ENCODE measurements at places on chromosomes 5 and 9.

DNA sequence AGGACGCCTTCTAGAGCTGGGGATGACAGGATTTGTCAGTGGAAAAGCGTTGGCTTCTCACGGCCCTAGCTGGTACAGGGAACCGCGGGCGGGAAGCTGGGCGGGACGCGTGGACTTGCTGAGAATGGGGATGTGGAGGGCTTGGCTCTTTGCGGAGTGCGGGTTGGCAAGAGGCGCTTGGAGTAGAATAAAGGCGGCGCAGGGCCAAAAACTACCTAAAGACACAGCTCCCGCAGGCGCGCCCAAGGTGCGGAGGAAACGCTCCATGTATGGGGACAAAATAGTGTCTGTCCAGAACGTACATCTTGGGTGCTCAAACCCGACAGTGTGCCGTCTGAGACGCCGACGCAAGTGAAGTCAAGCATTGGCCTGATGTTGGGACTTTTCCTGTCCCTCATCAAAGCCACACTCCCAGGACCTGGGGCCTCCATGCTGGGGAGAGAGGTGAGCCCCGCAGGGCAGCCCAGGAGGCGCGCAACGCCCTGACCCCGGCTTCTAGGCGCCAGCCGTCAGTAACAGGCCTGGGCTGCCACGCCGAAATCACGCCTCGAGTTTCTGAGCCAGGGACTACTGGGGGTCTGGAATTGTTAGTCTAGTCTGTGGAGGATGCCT, 1.6 kb upstream of the NKX2-5 start:
- DNase-seq, result no peak

GRCh38 chr5:160643616-160644240, 208.3 kb downstream of the ATP10B start:
- no peak for DNase-seq

GRCh38 chr5:102911973-102912372, 156.9 kb downstream of the PAM start:
- DNase-seq, result no peak

DNA sequence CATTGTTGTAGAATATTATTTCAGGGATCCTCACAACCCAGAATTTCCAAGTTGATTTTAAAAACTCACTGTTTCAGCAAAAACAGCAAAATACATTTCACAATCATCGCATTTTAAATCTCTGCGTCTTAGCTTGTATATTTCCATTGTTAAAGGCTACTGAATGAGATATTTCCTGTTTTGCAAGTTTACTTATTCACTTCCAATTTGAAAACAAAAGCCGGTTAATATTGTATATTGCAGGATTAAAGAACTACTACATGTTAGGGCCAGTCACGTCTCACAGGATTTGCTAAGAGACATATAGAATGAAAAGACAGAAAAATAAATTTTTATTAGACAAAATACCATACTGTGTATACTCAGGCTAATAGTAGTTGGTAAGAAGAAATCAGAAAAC, 395.9 kb upstream of the CDH9 start:
- no peak for DNase-seq

GRCh38 chr9:99135456-99135855, 30.5 kb downstream of the TGFBR1 start:
- DNase-seq, result no peak

DNA sequence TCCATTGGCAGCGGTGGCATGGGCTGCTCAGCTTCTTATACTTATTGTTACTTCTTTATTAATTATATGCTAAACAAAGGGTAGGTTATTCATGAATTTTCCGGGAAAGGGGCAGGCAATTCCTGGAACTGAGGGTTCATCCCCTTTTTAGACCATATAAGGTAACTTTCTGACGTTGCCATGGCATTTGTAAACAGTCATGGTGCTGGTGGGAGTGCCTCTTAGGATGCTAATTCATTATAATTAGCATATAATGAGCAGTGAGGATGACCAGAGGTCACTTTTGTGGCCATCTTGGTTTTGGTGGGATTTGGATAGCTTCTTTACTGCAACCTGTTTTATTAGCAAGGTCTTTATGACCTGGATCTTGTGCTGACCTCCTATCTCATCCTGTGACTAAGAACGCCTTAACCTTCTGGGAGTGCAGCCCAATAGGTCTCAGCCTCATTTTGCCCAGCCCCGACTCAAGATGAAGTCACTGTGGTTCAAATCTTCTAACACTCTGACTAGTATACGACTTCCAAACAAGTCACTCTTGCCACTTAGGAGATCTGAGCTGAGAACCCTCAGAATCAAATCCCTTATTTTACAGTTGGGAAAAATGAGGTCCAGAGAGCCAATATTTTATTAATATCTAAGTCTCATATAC, 237.5 kb downstream of the TRIM32 start:
- no peak for DNase-seq
